Adrenal gland (tissue), 19 donors: ENCODE measurements at places on chromosomes 13 and 19. TPM values are rescaled to one million over a fixed set of nuclear protein-coding genes. Genes with fewer than 3 reads are reported as not detected.
A peak's percentile ranks its signal among the peaks of the same experiment; 100 is the strongest.

Gene CASP14
- not detected for total RNA-seq

GRCh38 chr13:102145750-102146149 is 256.1 kb downstream of the FGF14 start:
- no peak overlapping the region for H3K27ac ChIP-seq
- no peaks in the 10 kb centered on the region for H3K36me3 ChIP-seq
- DNase-seq, result no peak
- H3K27me3 ChIP-seq, result no peaks in the 10 kb centered on the region
- no peaks in the 10 kb centered on the region for H3K4me1 ChIP-seq
- H3K4me3 ChIP-seq, result no peak overlapping the region

GRCh38 chr13:69524459-69525150 is 583.0 kb upstream of the ATXN8OS start:
- no peak overlapping the region for H3K4me3 ChIP-seq
- H3K27ac ChIP-seq, result no peak overlapping the region
- H3K27me3 ChIP-seq, result no peaks in the 10 kb centered on the region

GRCh38 chr13:99356262-99357091 is 49.3 kb upstream of the GPR183 start:
- peak overlapping the region; percentile 65 for H3K27ac ChIP-seq
- H3K27me3 ChIP-seq, result no peaks in the 10 kb centered on the region
- DNase-seq, result peak; percentile 61
- no peaks in the 10 kb centered on the region for H3K36me3 ChIP-seq
- H3K4me1 ChIP-seq, result peaks cover 40% of the 10 kb centered on the region
- H3K4me3 ChIP-seq, result no peak overlapping the region

DNA sequence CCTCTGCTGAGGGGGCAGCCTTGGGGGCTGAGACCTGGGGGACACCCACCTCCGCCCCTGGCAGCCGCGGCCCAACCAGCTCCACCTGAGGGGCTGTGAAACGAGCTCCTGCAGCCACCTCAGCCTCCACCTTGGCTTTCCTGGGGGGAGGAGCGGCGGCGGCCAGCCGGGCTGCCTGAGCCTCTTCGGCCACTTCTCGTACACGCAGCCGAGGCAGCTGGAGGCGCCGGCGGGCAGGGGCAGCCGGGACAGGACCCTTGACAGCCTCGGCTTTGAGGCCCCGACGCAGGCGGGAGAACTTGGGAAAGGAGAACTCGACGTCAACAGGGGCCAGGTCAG is 7.6 kb upstream of the HIPK4 start:
- H3K36me3 ChIP-seq, result no peaks in the 10 kb centered on the region
- H3K4me1 ChIP-seq, result no peaks in the 10 kb centered on the region
- H3K27ac ChIP-seq, result no peak overlapping the region
- H3K4me3 ChIP-seq, result no peak overlapping the region
- no peak for DNase-seq

DNA sequence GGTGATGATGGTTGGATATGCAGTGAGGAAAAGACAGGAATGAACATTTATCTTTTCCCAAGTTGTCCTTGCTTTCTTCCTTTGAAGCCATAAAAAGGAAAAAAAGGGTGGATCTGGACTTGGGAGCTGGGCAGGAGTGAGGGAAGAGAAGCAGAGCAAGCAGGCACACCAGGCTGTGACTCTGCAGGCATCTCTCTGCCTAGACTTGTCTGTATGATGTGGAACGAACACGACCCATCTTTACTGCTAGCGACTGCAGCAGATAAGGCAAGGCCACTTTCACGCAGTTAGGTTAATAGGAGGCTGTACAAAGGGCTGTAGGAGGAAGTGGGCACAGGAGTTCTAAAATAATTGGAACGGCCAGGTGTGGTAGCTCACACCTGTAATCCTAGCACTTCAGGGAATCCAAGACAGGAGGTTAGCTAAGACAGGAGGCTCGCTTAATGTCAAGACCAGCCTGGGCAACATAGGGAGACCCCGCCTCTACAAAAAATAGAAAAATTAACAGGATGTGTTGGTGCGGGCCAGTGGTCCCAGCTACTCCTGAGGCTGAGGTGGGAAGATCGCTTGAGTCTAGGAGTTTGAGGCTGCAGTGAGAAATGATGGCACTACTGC is 961 bp upstream of the URI1 start:
- H3K4me3 ChIP-seq, result no peak overlapping the region
- no peaks in the 10 kb centered on the region for H3K27me3 ChIP-seq
- no peak overlapping the region for H3K27ac ChIP-seq
- peaks cover 7% of the 10 kb centered on the region for H3K4me1 ChIP-seq
- DNase-seq, result no peak
- H3K36me3 ChIP-seq, result no peaks in the 10 kb centered on the region

DNA sequence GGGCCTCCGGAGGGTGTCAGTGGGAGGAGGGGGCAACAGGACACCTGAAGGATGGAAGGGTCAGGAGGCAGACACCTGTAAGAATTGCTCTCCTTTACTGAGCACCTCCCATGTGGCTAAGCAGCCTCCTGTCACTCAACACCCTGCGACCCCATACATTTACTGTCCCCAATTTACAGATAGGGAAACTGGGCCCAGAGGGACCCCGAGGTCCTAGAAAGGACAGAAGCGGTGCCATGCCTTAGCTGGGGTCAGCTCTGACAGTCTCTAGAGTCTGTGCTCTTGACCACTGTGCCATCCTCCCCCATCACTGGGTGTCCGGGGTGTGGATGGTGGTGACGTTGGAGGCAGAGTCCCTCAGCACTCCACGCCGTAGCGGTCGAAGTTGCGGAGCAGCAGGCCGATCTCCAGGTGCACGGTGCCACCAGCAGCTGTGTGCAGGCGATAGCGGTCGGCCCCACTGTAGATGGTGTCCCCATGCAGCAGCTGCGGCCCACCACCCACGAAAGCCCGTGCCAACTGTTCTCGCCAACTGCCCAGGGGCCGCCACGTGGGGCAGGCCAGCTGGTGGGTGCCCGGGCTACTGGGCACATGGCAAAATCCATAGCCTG is 726 bp upstream of the TGFB1 start:
- DNase-seq, result peak; percentile 47
- no peaks in the 10 kb centered on the region for H3K36me3 ChIP-seq
- H3K27ac ChIP-seq, result no peak overlapping the region
- H3K27me3 ChIP-seq, result no peaks in the 10 kb centered on the region
- H3K4me3 ChIP-seq, result no peak overlapping the region

Gene PRDX2
- 929 TPM for total RNA-seq

GRCh38 chr19:18304458-18305310 is 18.2 kb downstream of the LSM4 start:
- H3K4me1 ChIP-seq, result peaks cover 58% of the 10 kb centered on the region
- H3K27me3 ChIP-seq, result no peaks in the 10 kb centered on the region
- DNase-seq, result peak; percentile 97
- H3K36me3 ChIP-seq, result no peaks in the 10 kb centered on the region

GRCh38 chr19:16875584-16876555 is 12.9 kb upstream of the F2RL3 start:
- DNase-seq, result no peak
- peaks cover 64% of the 10 kb centered on the region for H3K36me3 ChIP-seq
- H3K27me3 ChIP-seq, result no peaks in the 10 kb centered on the region
- H3K4me1 ChIP-seq, result no peaks in the 10 kb centered on the region
- no peak overlapping the region for H3K4me3 ChIP-seq
- H3K27ac ChIP-seq, result no peak overlapping the region

GRCh38 chr19:17527326-17527725 is 15.9 kb downstream of the PGLS start:
- H3K4me3 ChIP-seq, result no peak overlapping the region
- H3K27ac ChIP-seq, result no peak overlapping the region
- H3K36me3 ChIP-seq, result no peaks in the 10 kb centered on the region
- no peaks in the 10 kb centered on the region for H3K4me1 ChIP-seq

Gene GMIP
- total RNA-seq, result 10.9 TPM

DNA sequence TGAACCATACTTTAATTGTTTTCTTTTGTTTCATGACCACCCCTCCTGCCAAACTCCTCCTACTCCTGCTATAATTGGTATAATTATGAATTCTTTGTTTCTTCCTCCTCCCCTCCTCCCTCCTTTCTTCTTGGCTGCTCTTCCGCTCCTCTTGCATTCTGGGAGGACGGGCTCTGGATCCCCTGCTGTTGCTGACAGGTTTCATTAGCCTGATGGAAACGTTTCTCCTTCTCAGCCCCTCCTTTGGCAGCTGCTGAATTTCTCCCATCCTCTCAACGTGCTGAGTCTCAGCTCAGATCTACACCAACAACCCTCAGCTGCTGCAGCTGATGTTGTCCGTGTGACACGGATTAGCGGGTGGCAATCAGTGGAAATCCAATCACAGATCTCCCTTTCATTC is 97.1 kb upstream of the UBAC2 start:
- no peaks in the 10 kb centered on the region for H3K4me1 ChIP-seq
- DNase-seq, result no peak
- H3K27ac ChIP-seq, result no peak overlapping the region
- H3K36me3 ChIP-seq, result no peaks in the 10 kb centered on the region
- H3K4me3 ChIP-seq, result no peak overlapping the region

Gene EMP3
- 64.9 TPM for total RNA-seq

Gene KLF1
- total RNA-seq, result 0.23 TPM

Gene RXFP2
- 0.55 TPM for total RNA-seq

Gene ZNF208
- 2.7 TPM for total RNA-seq

DNA sequence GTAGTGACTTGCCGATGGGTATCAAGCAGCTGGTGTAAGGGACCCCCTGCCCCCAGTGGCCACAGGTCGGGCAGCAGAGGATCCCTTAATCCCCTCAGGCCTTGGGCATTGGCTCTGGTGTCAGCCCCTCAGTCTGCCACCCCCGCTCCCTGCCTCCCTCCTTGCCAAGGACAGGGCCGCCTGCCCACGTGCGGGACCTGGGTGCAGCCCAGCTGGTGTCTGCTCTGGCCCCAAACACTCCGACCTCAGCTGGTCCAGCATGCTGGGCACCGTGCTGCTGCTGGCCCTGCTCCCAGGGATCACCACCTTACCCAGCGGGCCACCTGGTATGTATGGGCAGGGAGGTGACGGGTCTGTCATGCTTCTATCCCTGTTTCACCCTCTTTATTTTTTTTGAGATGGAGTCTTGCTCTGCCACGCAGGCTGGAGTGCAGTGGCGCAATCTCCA is at the start of gene TGFBR3L:
Gene TGFBR3L, plus strand, starts transcription at position 233 of the 448 bp plus-strand sequence.
- DNase-seq, result peak; percentile 61
- H3K27ac ChIP-seq, result no peak within 1 kb of the TSS
- H3K4me3 ChIP-seq, result no peak within 1 kb of the TSS
- H3K4me1 ChIP-seq, result peaks cover 15% of the 10 kb centered on the region

DNA sequence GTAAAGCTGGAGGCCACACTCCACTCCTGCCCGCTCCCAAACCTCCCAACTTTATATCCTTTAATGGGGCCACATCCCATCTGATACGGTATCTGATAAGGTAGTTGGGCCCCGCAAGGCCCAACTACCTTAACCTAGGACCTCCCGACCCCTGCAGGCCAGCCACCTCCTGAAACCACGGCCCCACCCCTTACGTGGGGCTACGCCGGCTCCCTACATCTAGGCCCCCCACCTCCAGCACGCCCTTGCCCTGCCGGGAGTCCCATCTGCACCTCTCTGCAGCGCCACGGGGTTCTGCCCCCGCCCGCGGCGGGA is 2.2 kb downstream of the IGFLR1 start:
- DNase-seq, result no peak
- peak overlapping the region; percentile 11 for H3K4me3 ChIP-seq
- H3K27me3 ChIP-seq, result no peaks in the 10 kb centered on the region
- H3K36me3 ChIP-seq, result peaks cover 41% of the 10 kb centered on the region

- H3K27ac ChIP-seq, result no peak overlapping the region
- DNase-seq, result no peak
- H3K4me1 ChIP-seq, result no peaks in the 10 kb centered on the region
- H3K27me3 ChIP-seq, result no peaks in the 10 kb centered on the region
- H3K36me3 ChIP-seq, result no peaks in the 10 kb centered on the region
- no peak overlapping the region for H3K4me3 ChIP-seq
Observed at GRCh38 chr13:27556109-27556508, 64.2 kb downstream of the LNX2 start.

DNA sequence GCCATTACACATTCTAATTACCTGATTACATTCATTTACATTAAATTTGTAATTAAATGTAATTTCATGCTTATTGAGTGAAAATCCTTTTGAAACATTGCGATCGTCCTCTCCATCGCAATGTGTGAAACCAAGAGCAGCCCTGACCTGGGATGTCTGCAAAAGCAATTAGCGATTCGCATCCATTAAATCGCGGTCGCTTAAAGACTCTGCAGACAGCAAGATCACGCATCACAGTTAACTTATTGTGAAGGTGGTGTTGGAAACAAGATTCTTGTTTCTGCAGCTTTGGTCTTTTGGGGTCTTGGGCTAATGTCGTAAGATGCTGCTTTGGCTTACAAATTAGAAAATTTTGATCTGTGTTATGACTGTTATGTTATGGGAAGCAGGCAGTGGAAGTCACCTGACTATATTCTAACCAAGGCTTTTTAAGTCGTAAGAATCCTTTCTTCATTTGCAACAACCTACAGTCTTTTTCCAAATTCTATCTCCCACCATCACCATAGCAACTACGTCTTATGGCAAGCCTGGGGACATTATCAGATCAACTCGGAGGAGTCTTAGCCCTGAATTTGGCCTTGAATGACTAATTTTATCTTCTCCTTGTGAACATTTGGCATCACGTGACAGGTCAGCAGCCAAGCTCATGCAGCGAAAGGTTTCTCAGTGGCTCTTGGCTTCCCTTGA is 142.8 kb upstream of the SOX1 start:
- H3K36me3 ChIP-seq, result no peaks in the 10 kb centered on the region
- no peak for DNase-seq
- H3K27ac ChIP-seq, result no peak overlapping the region
- H3K4me3 ChIP-seq, result no peak overlapping the region
- H3K4me1 ChIP-seq, result no peaks in the 10 kb centered on the region

GRCh38 chr13:50671497-50671850 is 172.0 kb downstream of the DLEU7 start:
- no peaks in the 10 kb centered on the region for H3K27me3 ChIP-seq
- no peak for DNase-seq
- H3K4me1 ChIP-seq, result peaks cover 23% of the 10 kb centered on the region
- no peaks in the 10 kb centered on the region for H3K36me3 ChIP-seq
- no peak overlapping the region for H3K4me3 ChIP-seq
- H3K27ac ChIP-seq, result no peak overlapping the region

Gene CD37
- total RNA-seq, result 11.6 TPM

DNA sequence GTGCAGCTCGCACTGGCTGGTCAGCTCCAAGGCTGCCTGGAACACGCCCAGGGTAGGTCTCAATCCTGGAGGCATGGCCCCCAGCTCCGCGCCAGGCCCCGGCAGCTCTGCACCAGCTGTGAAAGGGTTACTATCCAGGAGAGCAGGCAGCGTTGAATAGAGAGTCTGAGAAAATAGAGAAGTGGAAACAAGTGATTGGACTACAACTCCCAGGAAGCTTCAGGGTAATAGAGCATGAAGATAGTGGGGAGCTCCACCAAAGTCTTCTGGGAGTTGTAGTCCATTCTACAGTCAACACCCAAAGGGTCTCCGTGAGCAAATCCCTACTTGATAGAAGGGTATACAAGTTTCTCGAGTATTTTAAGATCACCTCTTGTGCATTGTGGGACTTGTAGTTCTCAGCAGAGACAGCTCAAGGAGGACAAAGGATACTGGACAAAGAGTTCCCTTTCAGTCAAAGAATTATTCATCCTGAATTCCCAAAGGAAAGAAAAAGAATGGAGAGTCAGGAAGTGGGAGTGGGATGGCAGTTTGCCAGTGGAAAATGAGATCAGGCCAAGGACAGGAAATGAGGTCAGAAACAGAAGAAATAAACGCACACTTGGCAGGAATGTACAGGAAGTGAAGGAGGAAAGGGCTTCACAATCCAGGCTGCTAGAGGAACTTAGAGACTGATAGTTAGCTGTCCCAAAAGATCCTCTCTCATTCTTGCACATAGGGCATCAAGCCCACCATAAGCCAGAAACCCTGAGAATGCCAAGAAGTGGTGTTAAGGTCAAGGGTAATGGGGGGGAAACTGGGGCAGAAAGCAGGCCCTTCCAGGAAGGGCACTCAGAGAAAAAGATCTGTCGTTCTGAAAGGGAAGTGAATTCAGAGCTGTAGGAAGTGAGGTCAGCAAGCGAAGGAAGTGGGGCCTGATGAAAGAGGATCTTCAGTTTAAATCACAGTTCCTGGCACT is 5.5 kb upstream of the MAMSTR start:
- peak overlapping the region; percentile 82 for H3K27ac ChIP-seq
- no peaks in the 10 kb centered on the region for H3K27me3 ChIP-seq
- H3K4me3 ChIP-seq, result no peak overlapping the region
